NCI-H345 (cell line): ENCODE measurements at places on chromosomes 11 and 22.

DNA sequence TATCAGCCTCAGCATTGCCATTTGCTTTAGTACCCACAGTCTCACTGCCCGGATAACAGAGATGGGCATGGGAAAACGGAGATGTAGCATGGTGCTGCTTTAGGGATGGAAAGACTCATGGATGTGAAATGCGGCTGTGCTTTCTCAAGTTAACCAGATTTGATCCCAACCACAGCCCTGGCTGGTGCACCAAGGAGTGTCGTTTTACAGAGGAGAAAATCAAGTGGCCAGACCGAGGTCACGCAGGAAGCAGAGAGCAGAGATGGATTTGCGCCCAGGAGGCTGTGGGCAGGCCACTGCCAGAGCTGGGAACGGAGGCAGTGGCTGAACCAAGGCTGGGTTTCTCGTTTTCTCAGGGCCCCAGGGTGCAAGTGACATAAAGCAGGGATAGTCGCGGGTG, 9.0 kb downstream of the MB start:
- no peak for DNase-seq

- no peak for DNase-seq
Measured at GRCh38 chr22:32985899-32986765, 72.0 kb downstream of the SYN3 start.

DNA sequence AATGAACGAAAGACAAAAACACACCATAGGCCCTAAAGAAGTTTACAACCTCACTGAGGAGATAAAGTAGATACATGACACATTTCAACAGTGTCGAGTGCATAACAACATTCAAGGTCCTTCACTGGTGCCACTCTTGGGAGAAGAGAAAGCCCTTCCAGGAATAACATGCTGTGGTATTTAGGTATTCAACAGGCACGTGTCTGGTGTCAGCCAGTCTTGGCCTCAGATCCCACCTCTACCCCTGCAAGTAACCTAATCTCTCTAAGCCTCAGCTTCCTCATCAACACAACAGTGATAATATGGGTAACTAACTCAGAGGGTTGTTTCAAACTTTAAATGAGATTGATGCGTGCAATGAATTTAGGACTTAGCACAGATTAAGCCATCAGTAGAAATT, 235.0 kb upstream of the ZC3H12C start:
- no peak for DNase-seq

- no peak for DNase-seq
Measured at GRCh38 chr11:17529844-17530185, 14.4 kb downstream of the USH1C start.

- peak; percentile 37 for DNase-seq
Measured at GRCh38 chr11:32870676-32871075, 21.9 kb upstream of the QSER1 start.
